AG09309 (cell line): ENCODE measurements at places on chromosomes 7 and 10.

DNA sequence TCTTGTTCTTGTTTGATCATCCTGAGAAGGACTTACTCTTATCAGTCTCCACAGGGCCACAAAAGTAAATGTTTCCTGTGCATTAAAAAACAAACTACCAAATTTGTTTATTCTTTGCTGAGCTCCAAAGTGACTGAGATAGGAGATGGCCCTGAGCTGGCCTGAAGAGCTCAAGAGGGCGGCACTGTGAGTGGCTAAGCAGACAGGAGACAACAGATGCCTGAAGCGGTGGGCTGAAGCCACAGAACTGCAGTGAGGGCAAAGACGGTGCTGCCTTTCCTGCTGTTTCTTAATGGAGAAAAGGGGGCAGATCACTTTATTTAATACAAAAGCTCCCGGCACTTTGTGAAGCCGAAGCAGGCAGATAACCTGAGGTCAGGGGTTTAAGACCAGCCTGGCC, 379.6 kb downstream of the ARL4A start:
- DNase-seq, result no peak

- no peak for DNase-seq
Observed at GRCh38 chr7:50674299-50674698, 108.4 kb downstream of the GRB10 start.

GRCh38 chr7:112757337-112757736, 32.9 kb downstream of the TMEM168 start:
- no peak for DNase-seq

DNA sequence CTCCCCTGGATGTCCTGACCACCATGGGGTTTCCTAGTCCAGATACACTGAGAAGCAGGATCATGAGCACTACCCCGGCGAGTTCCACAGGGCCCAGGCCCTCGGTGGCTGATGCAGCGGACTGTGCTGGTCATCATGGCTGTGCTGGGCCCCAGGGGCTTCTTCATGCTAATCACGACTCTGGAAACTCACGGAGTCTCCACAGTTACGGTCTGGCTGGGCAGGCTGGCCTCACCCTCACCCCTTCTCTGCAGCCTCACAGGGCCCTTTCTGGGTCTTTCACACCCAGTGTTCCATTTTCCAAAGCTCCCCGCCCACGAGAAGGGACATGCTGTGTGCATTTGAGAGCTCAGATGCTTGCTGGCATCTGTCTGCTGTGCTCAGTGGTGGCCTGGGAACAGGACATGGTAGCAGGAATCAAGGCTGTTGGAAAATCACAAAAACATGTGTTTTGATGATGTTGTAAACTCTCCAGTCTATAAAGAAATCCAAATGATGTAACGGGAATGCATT, 119.0 kb downstream of the PTPN20 start:
- DNase-seq, result no peak

- DNase-seq, result no peak
Observed at GRCh38 chr10:75962395-75963061, 531.1 kb downstream of the LRMDA start.

GRCh38 chr10:18238870-18239485, 98.8 kb downstream of the CACNB2 start:
- DNase-seq, result no peak

GRCh38 chr7:89773611-89774010, 380.7 kb upstream of the STEAP1 start:
- no peak for DNase-seq

GRCh38 chr10:96334616-96335526, 23.9 kb downstream of the OPALIN start:
- DNase-seq, result peak; percentile 8

GRCh38 chr7:10821156-10821555, 152.5 kb upstream of the PHF14 start:
- DNase-seq, result no peak

DNA sequence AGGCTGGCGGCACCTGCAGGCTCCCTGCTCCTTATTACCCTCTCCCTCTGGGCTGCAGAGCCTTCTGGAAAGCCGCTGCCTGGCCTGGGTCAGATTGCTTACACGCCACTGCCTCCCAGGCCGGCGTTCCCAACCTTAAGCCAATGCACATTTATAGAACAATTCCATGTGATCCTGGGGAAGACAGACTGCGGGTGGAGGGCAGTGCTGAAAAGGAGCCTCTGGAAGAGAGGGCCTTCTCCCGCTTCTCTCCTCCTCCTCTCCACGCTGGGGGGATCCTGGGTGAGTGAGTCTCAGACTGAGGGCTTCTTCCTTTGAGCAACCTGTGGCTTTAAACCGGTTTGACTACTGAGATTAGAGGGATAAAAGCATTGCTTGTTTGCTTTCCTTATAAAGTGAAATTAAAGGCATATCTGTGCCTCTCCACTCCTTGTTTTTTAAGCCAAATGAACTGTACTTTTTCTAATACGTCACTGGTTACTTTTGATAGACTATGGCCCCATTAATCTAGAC, 5.5 kb downstream of the TACC2 start:
- no peak for DNase-seq

DNA sequence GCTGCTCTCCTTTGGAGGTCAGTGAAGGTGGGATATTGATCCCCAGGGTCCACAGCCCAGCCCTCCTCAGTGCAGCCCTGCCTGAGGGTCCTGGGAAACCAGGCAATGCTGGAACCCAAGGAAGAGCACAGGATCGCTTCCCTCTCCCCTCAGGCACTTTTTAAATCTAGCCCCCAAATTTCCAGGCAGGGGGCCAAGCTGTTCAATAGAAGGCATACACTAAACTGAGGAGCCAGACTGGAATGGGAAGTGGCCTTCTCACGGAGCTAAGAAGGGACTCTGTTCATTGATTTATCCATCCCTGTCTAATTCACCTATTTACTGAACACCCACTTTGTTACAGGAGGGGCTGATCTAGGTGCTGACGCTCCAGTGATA, 60.3 kb downstream of the GLI3 start:
- no peak for DNase-seq

GRCh38 chr10:71302874-71303568, 16.0 kb upstream of the SLC29A3 start:
- DNase-seq, result no peak

- no peak for DNase-seq
Observed at GRCh38 chr10:120327675-120328074, 129.4 kb upstream of the PLPP4 start.

DNA sequence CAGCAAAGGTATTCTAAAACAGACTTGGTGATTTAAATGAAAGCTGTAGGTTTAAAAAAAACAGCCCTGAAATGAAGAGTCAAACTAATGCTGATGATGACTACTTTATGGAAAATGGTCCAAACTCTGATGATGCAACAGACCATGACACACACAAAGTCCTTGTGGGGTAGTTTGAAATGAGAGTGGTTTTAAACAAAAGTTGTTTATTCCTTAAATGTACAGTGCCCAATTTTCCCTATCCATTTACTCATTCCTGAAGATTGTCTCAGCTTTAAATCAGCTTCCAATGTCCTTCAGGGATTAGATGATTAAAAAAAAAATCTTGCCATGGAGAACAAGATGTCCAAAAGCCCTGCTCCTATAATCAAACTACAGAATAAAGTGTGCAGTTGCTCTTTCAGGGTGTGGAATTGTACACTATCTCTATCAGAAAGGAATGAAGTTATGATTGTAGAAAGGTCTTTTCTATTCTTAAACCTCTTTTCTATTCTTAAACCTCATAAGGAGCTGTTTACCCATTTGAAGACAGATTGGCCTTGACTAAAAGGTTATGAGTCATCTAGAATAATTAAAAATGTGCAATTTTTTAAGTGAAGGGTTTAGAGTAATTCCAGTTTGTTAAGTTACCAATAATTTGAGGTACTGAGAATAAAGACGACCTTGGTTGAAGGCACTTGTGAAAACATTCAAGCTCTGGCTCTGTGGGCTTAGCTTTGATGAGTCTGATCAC, 70.2 kb upstream of the ITGA8 start:
- peak; percentile 70 for DNase-seq

DNA sequence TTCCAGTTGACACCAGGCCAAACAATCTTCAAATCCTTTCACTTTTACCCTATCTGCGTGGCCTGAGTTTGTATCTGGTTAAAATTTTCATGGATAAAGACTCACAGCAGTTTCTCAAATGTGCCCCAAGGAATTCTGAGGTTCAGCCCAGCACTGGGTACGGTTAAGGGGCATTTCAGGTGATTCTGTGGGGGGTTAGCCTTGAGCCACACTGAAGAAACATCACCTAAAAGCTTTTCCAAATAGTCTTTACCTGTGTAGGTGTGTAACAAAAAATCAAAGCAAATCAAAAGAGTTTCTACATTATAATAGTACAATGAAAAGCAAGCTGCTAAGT, 83.8 kb upstream of the DNAJC1 start:
- DNase-seq, result no peak

DNA sequence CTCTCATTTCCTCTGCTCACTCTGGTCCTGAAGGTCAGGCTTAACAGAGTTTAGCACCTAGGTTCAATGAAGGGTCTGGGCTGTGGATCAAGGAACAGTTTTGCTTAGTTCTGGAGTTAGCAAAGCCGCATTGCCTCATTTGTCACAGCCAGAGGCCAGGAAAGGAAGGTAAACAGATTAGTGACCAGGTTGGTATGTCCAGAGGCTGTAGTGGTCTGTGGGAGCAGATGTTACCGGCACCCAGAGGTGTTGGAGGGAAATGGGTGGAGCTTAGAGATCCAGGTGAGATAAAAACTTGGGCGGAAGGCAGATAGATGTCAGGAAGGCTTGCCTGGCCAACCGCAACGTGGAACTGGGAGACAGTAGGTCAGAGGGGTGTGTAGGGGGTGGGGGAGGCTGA, 36.6 kb upstream of the ZMIZ2 start:
- no peak for DNase-seq

DNA sequence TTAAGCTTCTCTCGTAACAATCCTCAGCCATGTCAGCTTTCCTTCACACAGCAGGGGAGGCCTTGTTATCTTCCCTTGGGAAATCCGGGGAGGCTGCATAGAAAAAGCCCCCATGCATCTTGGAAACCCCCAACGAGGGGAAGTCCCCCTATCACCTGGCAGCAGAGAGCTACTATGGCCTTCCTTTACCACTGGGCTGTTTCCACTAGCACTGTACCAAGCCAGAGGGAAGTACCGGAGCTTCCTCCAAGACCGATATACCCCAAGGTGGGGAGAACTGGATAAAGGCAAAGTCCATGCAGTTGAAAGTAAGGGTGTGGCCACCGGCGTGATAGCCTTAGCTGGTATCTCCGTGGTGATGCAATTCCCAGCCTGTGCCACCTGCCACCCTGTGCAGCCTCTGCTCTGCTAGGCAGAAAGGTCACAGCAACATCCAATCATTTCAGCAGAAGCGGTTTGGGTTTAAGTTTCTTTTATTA, 4.4 kb upstream of the CLIP2 start:
- no peak for DNase-seq

DNA sequence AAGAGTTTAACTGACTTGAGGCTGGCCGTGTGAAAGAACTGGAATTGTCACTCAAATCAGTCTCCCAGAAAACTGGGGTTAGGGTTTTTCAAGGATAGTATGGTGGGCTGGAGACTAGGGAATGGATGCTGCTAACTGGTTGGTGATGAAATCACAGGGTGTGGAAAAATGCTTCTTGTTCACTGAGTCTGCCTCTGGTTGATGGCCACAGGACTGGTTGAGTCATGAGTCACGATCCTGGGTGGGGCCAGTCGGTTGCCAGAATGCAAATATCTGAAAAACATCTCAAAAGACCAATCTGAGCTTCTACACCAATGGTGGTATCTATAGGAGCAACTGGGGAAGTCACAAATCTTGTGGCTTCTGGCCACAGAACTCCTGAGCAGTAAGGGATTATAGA, 16.3 kb upstream of the BAMBI start:
- peak; percentile 59 for DNase-seq

DNA sequence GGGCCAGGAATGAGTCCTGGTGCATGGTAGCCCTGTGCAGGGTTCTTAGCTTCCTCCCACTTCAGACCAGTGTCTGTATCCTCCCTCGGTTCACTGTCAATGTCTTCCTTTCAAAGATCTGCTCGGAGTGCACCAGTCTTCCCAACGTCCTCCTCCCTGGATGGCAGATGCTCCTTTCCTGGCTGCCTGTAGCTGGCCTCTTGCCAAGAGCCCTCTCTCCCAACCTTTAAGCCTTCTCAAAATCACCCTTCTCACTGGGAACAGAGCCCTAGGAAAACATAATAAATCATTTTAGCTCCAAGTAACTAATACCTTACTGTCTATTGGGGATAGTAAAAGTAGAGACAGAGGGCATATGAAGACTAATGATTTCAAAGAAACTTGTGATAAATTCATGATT, 490.6 kb downstream of the CCSER2 start:
- no peak for DNase-seq

DNA sequence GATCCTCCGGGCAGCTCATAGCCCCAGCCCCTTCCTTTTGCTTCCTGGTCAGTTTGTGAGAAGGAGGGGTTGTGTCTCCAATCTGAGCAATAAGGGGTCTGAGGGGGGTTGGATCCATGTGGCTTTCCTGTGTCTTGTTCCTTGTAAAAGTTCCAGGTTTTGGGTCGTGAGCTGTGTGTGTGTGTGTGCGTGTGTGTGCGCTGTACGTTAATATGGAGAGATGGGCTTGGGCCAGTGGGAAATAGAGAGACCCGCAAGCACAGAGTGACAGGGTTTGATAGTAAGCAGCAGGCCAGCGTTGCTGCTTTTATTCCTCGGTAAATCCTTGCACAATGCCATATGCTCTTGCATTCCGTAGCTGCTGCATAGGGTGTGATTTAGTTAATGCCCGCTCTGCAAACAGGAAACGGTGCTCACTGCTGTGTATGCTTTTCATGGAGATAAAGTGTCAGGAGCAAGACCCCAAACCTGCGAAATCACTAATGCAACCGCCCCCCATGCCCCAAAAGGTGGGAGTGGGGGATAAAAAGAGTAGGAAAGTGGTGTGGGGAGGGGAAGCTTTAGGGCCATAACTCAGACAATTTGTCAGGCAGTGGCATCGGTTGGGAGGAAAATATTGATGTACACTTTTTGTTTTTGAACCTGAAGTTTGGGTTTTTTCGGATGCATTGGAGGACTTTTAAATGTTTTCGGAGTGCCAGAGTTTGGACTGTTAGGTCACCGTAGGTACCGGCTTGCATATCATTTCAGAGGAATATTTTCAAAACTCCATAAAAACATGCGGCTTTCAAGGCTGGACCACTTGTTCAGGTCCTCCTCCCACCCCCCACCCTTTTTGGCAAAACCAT, 108.7 kb downstream of the TCF7L2 start:
- peak; percentile 40 for DNase-seq

DNA sequence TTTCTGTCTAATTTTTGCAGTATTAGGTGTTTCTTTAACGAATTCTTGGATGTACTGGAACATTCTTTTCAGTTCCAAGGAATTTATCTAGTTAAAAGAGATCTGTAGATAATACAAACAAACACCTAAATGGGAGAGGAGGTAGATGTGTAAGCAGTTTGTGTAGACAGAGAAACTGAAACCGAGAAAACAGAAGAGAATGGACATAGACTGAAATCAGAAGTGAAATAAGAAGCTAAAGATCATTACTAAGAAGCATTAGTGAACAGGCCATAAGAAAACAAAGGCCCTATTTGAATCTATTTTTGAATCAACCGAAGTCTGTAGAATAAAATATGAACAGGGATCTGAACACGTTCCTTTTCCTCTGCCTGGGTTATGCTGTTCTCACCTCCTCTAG, 26.5 kb upstream of the TMEM229A start:
- no peak for DNase-seq

DNA sequence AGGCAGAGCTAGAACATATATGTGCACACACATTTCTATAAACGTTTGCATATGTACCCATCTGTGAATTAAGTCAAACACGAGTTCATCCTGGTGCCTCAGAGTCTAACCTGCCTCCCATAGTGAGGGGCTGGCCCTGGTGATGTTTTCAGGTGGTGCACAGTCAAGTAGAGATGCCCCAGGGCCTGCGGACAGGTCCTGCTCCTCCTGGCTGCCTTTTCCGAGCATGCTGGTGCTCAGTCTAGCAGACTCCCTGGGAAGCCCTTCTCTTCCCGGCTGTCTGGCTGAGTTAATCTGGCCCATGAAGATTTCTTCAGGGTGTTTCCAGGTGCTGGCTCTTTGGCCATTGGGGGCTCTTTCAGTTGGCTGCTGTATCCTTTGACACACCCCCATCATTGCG, 14.3 kb downstream of the ADCY1 start:
- no peak for DNase-seq
